ENCODE measurements at places on chromosomes 4 and X.

GRCh38 chrX:152136312-152136711, 2.1 kb downstream of the MAGEA10 start:
- DNase-seq: no peak

DNA sequence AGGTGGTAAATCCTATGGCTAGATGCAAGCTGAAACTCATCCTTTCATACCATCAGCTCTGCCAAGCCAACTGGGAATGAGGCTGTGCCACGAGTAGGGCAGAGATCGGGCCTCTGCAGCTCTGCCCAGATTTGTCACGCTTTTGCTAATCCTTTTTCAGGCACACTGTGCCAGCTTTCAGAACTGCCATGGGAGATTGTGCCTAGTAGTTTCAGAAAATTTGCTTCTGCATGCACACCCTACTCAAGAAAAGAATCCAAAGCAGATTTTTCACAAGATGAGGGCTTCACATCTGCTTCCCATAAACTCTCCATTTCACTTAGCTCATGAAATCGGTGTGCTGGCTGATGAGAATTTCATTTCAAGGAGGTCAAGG, 3.3 kb upstream of the ADH7 start:
- no peak for DNase-seq

DNA sequence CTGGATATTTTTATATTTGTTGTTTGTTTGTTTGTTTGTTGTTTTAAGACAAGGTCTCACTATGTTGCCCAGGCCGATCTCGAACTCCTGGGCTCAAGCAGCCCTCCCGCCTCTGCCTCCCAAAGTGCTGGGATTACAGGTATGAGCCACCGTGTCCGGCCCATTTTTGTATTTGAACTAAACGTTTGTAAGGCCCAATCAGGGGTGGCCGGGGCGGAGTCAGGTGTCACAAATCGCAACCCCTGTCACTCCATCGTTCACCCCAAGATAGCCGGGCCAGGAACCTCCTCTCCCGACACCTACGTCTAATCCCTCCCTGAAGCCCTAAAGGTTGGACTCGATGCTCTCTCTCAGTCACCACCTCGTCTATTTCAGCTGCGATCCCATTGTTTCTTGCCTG, 722 bp upstream of the EFHC2 start:
- no peak for DNase-seq

- peak; percentile 25 for DNase-seq
Observed at GRCh38 chr4:4763822-4764557, 95.5 kb upstream of the MSX1 start.

- DNase-seq: no peak
Observed at GRCh38 chr4:143184217-143184502, 557 bp upstream of the USP38 start.

DNA sequence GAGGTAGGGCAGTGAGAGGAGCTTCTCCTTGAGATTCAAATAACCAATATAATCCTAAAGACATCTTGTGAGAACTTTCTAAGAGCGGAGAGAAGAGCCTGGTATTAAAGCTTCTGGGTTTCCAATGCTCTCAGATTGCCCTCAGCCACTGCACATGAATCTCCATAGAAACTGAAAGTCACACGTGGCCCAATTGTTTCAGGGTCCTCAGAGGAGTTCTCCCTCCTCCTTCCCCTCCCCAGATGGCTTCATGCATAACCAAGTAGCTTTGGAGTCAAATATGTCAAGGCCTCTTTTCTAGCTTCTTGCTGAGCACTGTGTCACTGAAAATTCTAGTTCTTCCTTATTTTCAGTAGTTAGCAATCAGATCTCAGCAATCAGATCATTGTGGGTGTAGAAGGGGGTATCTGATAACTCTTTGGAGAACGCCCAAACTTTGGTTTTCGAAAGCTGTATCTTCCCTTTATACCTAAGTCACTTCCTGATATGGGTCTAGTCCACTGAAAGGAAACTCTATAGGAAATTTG, 2.2 kb downstream of the BTK start:
- DNase-seq: no peak

DNA sequence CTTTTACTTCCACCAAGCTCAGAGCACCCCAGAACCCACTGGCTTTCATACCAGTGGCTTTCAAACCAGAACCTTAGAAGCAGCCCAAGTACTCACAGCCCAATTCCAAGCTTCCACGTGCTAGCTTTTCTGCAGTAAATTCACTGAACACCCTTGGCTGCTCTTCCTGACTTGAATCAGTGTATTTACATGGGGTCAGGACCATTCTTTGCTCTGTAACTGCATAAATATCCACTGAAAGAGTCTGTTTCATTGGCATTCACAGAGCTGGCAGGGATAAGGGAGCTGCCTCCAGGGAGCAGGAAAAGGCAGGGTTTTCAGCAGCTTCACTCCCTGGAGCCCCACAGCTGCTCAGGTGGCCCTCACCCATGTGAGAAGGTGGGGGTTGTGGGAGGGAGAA, 43.8 kb downstream of the RAI2 start:
- DNase-seq: no peak

GRCh38 chr4:145196747-145197146, 16.4 kb upstream of the OTUD4 start:
- no peak for DNase-seq

- no peak for DNase-seq
Observed at GRCh38 chrX:150258176-150258425, 105.0 kb upstream of the MAMLD1 start.

- DNase-seq: no peak
Observed at GRCh38 chr4:138697851-138698250, 317.7 kb upstream of the NOCT start.

GRCh38 chr4:177960566-177960965, 518.3 kb upstream of the AGA start:
- no peak for DNase-seq

- DNase-seq: no peak
Observed at GRCh38 chr4:152374153-152374552, 161.7 kb downstream of the FBXW7 start.

DNA sequence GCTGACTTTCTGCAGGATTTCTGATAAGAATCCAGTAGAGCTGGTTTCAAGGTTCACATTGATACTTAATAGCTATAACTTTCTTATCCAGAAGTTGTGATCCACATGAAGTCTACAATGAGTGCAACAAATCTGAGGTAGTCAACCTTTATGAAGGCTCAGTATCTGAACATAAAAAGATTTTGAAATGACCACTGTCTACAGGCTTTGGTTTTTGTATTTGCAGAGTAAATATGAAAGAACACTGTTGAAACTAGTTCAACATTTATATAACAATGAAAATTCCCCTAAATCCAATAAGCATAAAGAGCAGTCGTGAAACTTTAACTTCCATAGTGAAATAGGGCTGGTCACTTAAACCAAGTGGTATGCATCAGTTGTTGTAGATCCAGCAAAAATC, 55.6 kb upstream of the RLIM start:
- DNase-seq: no peak

DNA sequence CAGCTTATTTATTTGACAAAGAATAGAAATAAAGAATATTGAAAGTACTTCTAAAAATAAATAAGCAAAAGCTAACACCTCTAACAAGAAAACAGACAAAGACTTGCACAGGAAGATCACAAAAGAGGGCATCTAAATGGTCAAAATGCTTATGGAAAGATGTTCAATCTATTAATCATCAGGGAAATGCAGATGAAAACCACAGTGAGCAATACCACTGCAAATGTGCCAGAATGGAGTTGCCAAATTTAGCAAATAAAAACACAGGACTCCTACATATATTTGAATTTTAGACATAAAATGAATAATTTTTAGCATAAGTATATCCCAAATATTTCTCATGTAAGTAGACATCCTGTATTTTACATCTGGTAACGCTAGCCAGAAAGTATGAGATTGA, 56.1 kb upstream of the HPGD start:
- no peak for DNase-seq

GRCh38 chr4:113687067-113687718, 74.3 kb downstream of the CAMK2D start:
- DNase-seq: peak; percentile 11

DNA sequence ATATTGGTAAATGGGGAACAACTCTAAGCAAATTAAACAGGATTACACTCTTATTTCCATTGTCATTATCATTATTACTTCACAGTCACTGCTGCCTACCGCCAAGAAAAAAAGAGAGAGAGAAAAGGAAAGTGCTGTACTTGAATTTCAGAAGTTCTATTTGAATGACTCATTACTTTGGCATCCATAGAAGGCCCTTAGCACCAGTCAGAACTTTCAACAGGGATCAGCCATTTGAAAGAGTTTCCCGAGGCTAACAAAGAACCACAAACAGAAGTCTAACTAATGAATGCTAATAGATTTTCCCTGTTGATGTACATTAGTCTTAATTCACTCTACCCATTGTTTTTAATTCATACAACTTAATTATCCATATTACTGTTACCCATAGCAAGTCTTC, 116.3 kb downstream of the SHROOM4 start:
- no peak for DNase-seq

- DNase-seq: no peak
Observed at GRCh38 chr4:145177511-145177905, 2.9 kb downstream of the OTUD4 start.

- no peak for DNase-seq
Observed at GRCh38 chr4:26028133-26028792, 114.2 kb downstream of the SMIM20 start.

DNA sequence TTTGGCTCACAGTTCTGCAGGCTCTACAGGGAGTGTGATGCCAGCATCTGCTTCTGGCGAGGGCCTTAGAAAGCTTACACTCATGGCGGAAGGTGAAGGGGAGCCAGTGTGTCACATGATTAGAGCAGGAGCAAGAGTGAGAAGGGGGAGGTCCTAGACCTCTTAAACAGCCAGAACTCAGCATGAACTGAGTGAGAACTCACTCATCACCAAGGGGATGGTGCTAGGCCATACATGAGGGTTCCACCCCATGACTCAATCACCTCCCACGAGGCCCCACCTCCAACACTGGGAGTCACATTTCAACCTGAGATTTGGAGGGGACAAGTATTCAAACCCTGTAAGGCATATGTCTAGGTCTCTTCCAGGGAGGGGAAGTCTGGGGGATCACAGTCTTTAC, 33.4 kb downstream of the SPRY1 start:
- no peak for DNase-seq

DNA sequence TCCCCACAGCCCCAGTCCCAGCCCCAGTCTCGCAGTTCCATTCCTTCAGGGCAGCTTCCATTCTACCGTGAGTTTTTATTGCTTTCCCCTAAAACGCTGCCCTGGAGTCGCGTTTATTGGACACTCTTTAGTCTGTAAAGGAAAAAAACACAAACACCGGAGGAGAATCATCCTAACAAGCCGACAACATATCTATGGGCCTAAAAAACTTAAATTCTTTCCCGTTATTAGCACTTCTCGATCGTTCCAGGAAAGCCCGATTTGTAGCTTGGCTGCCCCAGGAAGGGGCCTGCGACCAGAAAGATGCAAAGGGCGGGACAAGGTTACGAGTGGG, 178.5 kb downstream of the CBR4 start:
- no peak for DNase-seq

DNA sequence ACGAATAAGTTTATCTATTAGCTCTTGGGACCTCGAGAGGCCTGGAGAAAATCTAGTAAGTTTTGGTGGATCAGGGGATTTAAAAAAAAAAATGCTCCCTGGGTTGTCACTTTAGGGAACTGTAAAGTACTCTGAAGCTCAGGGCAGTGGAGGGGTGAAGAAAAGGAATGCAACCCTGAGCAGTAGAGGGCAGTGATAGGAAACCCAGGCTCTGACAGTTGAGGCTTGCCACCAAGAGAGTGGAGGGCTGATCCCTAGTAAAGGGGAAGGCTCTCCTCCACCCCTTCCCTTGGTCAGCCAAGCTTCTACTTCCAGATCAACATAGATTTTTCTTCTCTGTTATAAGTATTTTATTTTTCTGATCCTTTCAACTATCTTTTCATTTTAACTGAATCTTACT, 73.1 kb downstream of the FBXO8 start:
- DNase-seq: no peak

DNA sequence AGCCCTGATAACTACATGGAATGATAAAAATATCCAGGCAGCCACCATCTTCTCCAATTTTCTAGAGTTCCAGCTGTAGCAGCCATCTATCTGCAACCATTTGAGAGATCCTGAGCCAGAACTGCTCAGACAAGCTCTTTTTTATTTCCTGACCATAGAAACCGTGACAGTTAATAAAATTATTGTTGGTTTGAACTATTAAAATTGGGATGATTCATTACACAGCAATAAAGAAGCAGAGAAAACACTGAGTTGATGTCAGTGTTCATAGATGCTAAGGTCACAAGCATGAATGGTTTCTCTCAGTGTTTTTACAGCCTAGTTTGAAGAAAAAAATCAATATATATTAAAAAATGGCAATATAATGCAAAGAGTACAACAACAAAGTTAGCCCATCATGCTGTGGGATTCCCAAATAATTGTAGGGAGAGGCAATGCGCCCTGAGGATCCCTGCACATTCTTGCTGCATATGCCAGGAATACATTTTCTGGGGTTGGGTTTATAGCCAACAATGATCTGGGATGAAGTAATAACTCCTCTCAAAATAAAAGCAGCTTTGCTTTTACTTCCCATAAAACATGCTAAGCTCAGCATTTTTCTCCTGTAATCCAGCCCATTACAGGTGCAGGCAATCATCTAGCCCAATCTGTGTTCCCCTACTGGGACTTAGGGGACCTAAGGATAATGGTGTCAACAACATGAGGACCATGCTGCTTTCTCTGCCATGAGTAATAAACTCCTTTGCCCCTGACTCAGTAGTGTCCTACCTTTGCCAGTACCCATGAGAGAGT, 84.0 kb downstream of the PABPC4L start:
- DNase-seq: no peak

DNA sequence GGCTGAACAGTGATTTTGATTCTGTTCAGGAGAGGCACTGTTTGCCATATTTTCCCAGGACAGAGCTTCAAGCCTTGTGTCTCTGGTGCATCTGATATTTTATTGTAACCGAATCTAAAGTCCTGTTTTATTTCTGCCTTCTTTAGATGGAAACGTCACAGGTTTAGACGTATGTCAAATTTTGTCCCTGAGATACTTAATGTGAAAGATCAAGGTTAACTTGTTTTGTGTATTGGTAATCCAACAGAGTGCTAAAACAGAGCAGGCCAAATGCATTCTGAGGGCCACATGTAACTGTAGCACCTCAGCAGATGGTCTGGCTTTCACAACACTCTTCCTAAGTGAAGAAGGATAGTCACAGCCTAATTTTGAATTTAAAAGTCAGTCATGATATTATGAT, at the start of gene GNRHR:
Gene GNRHR (minus strand): TSS at position 101 of the 400 bp plus-strand sequence. CDS start 53 bp downstream, at position 48.
- no peak for DNase-seq

GRCh38 chr4:34920032-34920431, 1324.3 kb downstream of the ARAP2 start:
- no peak for DNase-seq

DNA sequence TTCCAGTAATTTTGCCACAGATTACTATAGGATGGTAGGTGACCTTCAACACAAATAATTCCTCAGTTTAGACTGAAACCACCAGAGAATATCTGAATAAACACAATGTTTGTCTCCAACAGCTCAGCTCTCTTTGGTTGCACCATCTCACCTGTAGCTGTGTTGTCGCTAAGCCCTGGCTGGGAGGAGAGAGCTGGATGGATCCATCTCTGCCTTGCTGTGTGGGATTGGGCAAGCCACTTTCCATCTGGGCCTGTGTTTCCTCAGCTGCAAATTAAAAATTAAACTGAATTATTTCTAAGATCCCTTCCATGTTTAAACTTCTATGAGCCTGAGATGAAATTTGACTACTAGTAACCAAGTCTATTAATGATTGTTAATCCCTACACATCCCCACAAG, 310.2 kb downstream of the FBXW7 start:
- DNase-seq: no peak

GRCh38 chrX:100975212-100975611, 5.7 kb downstream of the ARL13A start:
- DNase-seq: no peak
